Activated CD4-positive, alpha-beta T cell treated with anti-CD3 and anti-CD28 coated beads for 36 hours (primary cell): ENCODE measurements at places on chromosomes 13 and 19. TPM values are rescaled to one million over a fixed set of nuclear protein-coding genes. Genes with fewer than 3 reads are reported as not detected.
A peak's percentile ranks its signal among the peaks of the same experiment; 100 is the strongest.

DNA sequence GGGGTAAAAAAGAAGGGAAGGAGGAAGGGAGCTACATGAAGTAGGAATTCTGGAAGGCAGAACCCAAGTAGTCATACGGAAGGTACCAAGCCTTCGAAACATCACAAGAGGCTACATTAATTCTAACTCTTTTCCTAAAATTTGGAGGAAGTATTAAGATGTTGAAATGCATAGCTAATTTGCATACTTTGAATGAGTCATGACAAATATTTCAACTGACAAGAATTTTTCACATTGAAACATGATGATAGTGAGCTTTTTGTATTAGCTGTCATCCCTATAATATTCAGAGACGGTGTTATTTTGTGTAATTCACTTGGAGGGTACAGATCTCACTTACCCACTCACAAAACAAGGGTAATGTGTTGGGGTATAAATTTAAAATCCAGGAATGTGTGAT, 9.1 kb upstream of the ACOD1 start:
- DNase-seq: no peak

- DNase-seq: no peak
Observed at GRCh38 chr19:20840371-20840770, 64.3 kb downstream of the ZNF66 start.

The LRRC8E gene
- not detected for total RNA-seq

- DNase-seq: no peak
Observed at GRCh38 chr13:71632721-71633120, 234.3 kb downstream of the DACH1 start.

- no peak for DNase-seq
Observed at GRCh38 chr13:86974251-86974994, 696.7 kb upstream of the SLITRK5 start.

GRCh38 chr19:10736916-10737551, 19.2 kb downstream of the DNM2 start:
- no peak for DNase-seq

The KATNAL1 gene
- 10.9 TPM for total RNA-seq

GRCh38 chr13:73141292-73141771, 82.5 kb downstream of the KLF5 start:
- no peak for DNase-seq

The CGB2 gene
- 0.43 TPM for total RNA-seq

The ZSCAN4 gene
- total RNA-seq: not detected

- DNase-seq: no peak
Observed at GRCh38 chr13:21009036-21009435, 52.4 kb downstream of the LATS2 start.

- DNase-seq: peak; percentile 92
Observed at GRCh38 chr19:17938092-17938845, 5.5 kb downstream of the CCDC124 start.

DNA sequence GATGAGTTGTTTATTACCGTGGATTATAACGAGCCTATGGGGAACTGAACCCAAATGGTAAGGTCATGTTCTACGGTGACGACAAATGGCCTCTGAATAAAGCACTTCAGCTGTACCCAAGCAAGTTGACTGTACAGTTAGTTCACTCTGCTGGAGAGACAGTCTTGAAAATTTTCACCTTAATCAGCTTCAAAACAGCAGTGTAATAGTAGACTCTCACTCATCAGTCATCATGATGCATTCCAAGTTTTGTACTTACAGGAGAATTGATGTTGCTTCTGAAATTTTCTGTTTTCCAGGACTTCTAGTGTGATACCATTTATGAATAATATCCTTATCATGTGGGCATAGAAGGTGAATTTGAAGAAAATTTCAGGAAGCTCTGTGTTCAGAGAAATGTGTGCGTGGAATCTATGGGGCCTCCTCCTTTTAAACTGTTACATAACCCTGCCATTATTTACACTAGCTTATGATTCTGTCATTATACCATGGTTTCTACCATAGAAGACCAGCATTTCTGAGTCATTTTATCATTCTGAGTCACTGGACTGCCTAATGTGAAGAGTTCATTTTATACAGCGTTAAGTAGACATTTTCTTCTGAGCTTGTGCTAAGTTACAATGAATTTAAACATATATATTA, 96.9 kb downstream of the WDFY2 start:
- DNase-seq: no peak

The SLC25A23 gene
- total RNA-seq: 18.6 TPM

DNA sequence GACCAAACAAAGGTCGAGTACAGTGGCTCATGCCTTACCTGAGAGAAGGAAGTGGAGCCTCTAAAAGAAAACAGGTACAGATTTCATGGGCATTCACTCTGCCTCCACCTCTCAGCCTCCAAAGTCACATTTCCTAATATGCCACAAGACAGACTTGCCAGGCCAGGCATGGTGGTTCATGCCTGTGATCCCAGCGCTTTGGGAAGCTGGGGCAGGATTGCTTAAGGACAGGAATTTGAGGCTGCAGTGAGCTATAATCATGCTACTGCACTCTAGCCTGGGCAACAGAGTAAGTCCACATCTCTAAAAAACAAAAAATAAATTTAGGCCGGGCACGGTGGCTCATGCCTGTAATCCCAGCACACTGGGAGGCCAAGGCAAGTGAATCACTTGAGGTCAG, 10.9 kb upstream of the DNMT1 start:
- DNase-seq: no peak

DNA sequence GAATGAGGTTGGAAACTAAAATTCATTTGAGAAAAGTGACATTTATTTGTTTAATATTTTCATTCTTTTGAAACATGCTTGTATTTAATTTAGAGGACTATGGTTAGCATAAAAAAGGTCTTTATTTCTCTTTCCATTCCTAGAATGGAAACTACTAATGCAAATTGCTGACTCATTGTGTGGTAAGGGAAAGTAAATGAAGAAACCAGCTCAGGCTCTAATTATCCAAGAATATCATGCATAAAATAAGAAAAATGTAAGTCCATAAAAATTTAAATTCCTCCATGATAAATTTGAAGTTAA, 777.0 kb upstream of the SLITRK1 start:
- no peak for DNase-seq

DNA sequence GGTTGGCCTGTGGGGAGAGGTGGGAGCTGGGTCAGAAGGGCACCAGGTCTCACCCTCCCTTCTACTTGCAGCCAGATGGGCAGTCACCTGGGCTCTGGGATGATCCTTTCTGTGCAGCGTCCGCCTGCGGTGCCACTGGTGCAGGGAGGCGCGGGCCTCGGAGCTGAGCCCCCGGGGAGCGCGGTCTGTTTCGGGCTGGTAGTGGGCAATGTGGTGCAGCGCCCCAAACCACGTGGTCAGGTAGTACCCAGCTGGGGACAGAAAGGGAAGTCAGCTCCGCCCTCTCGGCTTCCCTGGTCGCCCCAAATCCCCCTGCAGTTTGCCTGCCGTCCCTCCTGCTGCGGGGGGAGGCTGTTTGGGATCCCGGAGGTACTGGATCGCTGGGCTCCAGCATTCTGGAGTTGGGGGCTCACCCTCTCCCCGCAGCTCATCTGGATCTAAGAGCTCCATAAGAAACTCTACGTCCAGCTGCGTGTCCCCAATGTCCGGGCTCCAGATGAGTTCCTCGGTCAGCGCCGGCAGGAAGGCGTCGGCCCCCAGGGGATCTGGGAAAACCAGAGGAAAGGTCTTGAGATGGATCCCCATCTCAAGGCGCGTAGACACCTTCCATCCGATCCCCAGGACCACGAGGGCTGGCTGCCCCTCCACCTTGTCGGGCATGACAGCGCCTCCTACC, 8.8 kb downstream of the RINL start:
- peak; percentile 53 for DNase-seq

DNA sequence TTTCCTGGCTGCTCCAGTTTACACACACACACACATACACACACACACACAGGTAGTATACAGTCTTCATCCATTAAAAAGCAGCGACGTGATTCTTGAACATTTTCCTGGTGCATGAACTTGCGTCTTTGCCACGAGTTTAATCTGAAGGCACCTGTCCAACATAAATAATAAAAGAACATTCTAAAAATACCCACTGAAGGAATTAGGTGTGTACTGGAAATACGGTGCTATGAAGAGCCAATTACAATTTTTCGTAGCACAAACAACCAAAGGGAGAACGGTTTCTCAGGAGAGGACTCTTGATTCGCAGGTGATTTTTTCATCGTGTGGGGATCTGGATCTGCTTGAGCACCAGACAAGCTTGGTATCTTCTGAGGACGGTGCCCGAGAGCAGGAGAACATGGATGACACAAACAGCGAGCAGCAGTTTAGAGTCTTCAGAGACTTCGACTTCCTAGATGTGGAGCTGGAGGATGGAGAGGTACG, 61.2 kb downstream of the ZAR1L start:
- DNase-seq: no peak

DNA sequence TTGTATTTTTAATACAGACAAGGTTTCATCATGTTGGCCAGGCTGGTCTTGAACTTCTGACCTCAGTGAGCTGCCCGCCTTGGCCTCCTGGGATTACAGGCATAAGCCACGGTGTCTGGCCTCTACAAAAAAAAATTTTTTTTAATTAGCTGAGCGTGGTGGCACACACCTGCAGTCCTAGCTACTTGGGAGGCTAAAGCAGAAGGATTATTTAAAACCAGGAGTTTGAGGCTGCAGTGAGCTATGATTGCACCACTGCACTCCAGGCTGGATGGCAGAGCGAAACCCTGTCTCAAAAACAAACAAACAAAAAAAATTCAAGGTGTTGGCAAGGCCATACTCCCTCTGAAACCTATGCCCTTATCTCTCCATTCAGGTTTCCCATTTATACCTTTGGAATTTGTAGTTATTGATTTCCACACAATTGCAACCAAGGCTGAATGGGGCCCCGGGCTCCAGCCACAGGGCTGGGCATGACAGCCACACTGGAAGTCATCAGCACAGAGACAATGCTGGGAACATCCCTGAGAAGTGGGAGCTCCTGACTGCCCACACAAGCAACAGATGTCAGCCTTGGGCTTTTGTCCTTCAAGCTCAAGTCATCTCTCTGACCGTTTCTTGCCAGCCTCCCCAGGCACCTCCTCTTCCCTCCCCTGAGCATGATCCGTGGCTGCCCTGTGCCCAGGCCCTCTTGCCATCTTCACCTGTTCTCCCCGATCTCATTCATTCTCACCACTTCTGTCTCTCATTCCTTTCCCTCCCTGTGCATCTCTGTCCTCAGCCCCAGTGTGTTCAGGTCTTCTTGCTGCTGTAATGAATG, 27.2 kb upstream of the CALM3 start:
- no peak for DNase-seq

- DNase-seq: peak; percentile 27
Observed at GRCh38 chr13:108227651-108228272, 9.6 kb downstream of the ABHD13 start.

DNA sequence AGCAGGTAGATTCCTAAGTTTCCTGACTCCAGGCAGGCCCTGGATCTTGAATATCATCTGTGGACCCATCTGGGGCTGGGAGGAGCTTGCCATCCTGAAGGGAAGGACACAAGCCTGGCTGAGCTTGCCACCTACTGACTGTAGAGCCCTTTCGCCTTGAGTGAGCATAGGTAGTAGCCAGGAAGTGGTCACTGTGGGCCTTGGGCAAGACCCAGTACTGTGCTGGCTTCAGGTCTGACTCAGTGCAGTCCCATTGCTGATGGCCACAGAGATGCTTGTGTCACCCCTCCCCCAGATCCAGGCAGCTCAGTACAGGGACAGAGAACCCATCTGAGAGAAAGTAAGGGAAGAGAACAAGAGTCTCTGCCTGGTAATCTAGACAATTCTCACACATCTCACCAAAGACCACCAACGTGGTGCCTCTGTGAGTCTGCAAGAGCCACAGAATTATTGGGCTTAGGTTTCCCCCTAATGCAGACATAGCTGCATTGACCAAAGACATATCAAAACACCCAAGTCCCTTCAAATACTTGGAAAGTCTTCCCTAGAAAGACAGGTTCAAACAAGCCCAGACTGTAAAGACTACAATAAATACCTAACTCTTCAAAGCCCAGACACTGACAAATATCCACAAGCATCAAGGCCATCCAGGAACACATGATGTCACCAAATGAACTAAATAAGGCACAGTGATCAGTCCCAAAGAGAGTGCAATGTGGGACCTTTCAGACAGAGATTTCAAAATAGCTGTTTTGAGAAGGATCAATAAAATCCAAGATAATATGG, 108.2 kb upstream of the WASF3 start:
- no peak for DNase-seq

- no peak for DNase-seq
Observed at GRCh38 chr13:59963827-59964226, 199.9 kb downstream of the DIAPH3 start.

The CYP2F1 gene
- not detected for total RNA-seq

The NDFIP2 gene
- total RNA-seq: 205 TPM

GRCh38 chr13:110000534-110001345, 214.4 kb upstream of the IRS2 start:
- DNase-seq: no peak

DNA sequence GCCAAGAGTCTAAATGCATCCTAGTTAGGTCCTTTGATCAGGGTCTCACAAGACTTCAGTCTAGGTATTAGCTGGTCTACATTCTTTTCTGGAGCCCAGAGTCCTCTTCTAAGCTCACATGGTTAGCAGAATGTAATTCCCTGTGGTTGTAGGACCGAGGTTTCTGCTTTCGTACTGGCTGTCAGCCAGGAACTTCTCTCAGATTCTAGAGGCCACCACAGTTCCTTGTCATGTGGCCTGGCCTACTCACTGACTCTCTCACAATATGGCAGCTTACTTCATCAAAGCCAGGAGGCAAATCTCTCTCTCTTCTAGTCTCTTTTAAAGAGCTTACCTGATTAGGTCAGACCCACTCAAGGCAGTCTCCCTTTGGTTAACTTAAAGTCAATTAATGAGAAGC, 82.9 kb downstream of the POU4F1 start:
- DNase-seq: no peak

DNA sequence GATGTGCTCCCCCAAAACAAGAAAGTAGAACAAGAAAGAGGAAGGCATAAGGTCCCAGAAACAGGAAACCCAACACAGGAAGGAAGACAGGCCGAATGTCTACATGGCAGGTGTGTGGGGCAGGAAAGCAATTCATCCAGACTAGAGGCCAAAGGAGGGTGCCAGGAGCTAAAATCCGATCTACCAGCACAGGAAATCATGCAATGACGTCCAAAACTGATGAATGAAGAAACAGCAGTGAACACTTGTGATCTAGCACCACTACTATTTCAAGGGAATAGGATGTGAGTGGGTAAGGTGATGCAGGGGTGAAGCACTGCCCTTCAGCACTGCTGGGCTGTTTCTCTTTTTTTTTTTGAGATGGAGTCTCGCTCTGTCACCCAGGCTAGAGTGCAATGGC, 59.1 kb downstream of the DOCK9 start:
- no peak for DNase-seq

GRCh38 chr19:9362905-9363304, at the start of gene ZNF177:
TSS of gene ZNF177 (plus strand) at chr19:9363013. CDS start at chr19:9378312, 15,299 bp downstream.
- DNase-seq: peak; percentile 11

The ZNF600 gene
- total RNA-seq: 10.6 TPM

- no peak for DNase-seq
Observed at GRCh38 chr13:113124211-113124970, 1.8 kb downstream of the F10 start.

The MIPEP gene
- 13.2 TPM for total RNA-seq

GRCh38 chr19:47002853-47003610, 16.6 kb upstream of the NPAS1 start:
- DNase-seq: no peak

- no peak for DNase-seq
Observed at GRCh38 chr19:49515767-49516166, 3.3 kb downstream of the FCGRT start.

The CA11 gene
- total RNA-seq: 18.0 TPM
